ENCODE measurements at places on chromosomes 2 and 18.

- peak; percentile 98 for DNase-seq
Observed at GRCh38 chr2:190319555-190320498, at the start of gene HIBCH. Gene HIBCH, minus strand, starts transcription at chr2:190319826. Its CDS starts 76 bp downstream, at chr2:190319750.

GRCh38 chr2:9693196-9693491 lies 62.3 kb upstream of the YWHAQ start:
- no peak for DNase-seq

- no peak for DNase-seq
Observed at GRCh38 chr2:48328942-48329723, 200.8 kb upstream of the STON1 start.

GRCh38 chr2:223538920-223539440 lies 63.2 kb downstream of the SCG2 start:
- no peak for DNase-seq

DNA sequence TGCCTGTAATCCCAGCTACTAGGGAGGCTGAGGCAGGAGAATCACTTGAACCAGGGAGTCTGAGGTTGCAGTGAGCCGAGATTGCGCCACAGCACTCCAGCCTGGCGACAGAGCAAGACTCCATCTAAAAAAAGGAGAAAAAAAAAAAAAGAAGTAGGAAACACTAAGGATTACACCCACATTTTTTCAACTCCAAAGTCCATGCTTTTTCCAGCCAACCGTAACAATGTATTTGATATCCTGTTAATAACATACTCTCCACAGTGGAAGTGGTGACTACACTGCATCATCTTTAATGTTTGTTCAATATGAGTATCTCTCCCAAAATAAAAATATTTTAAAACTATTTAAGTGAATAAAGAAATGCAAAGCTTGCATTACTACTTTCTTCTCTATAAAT lies 481.6 kb upstream of the ACVR2A start:
- DNase-seq: no peak

DNA sequence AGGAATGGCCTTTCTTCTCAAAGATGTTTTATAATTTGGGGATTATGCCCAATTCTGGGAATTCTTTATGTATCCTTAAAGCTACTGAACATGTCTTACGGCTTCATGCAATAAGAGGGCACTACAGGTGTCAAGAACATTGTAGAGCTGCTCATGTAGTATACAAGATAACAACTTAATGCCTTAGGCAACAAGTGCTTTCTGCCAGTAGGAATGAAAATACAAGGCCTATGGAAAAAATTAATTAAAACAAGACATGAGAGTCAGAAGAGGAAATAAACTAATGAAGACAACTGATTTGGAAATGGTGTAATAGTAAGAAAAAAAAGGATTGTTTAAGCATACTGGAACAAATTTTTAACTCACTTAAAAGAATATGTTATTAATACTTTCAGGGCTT lies 27.3 kb downstream of the GREB1L start:
- no peak for DNase-seq

DNA sequence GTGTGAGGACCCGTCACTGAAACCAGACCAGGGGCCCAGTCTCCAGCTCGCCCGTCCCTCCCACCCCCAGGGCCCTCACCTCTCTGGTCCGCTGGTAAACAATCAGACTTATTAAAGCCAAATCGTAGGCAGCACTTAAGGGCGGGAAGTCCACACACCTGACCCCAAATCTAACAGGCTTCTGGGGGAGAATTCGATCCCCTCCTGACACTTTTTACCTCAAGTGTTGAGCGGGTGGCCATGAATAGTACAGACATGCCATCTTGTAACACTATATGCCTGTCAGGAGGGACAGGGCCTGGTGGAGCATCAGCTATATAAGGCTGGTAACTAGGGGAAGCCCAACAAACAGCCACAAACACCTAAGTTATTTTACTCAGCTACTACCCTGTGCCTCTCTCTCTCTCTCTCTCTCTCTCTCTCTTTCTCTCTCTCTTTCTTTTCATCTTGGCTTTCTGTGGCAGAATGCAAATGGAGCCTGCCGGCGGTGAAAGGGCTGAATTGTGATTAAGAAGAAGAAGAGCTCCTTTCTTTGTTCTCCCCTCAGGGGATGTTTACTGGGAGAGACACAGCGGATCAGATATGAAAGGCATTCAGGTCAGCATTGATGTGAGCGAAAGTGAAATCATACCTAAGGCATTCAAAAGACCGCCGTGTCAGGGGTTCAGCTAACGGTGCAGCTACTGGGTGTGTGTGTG lies 9.5 kb downstream of the ZEB2 start:
- DNase-seq: no peak

DNA sequence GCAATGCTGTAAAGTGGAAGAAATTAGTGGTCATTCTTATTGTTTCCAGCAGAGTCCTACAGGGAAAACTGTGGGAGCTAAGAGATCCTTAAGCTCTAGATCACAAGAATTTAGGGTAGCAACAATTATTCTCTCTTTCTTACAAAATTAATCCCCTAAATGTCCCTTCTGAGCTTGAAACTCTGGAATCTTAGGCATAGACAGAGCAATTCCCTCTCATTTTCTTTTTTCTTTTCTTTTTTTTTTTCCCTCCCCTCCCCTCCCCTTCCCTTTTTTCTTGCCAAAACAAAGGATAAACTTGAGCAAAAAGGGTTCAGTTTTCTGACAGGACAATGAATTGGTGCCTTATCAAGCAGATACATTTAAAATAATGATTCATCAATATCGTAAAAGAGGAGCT lies 441.0 kb downstream of the DSC3 start:
- DNase-seq: no peak

DNA sequence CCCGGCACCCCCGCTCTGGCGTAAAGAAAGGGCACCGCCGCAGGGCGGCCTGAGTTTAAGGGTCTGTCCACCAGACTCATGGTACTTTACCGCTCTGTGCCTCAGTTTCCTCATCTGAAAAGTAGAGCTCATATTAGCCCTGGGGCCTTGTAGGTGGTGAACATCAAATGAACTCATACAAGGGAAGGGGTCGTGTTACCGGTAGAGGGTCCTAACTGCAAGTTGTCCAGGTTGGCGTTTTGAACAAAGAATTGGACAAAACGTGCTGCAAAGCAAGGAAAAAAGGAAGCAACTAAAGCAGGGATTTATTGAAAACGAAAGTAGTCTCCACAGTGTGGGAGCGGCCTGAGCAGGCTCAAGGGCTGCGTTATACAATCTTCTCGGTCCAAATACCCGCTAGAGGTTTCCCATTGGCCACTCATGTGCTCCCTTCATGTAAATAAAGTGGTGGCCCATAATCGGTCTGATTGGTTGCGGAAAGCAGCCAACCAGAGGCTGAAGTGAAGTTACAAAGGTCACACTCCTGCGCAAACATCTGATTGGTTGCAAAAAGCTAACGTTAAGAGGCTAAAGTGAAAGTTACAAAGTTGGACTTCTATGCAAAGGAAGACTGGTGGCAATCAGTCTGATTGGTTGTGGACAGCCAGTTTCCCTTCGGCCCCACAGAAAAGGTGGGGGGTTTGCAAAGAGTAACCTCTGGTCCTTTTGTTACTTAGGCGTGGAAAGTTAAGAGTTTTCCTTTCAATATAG lies 80.7 kb upstream of the LDLRAD4 start:
- DNase-seq: no peak

DNA sequence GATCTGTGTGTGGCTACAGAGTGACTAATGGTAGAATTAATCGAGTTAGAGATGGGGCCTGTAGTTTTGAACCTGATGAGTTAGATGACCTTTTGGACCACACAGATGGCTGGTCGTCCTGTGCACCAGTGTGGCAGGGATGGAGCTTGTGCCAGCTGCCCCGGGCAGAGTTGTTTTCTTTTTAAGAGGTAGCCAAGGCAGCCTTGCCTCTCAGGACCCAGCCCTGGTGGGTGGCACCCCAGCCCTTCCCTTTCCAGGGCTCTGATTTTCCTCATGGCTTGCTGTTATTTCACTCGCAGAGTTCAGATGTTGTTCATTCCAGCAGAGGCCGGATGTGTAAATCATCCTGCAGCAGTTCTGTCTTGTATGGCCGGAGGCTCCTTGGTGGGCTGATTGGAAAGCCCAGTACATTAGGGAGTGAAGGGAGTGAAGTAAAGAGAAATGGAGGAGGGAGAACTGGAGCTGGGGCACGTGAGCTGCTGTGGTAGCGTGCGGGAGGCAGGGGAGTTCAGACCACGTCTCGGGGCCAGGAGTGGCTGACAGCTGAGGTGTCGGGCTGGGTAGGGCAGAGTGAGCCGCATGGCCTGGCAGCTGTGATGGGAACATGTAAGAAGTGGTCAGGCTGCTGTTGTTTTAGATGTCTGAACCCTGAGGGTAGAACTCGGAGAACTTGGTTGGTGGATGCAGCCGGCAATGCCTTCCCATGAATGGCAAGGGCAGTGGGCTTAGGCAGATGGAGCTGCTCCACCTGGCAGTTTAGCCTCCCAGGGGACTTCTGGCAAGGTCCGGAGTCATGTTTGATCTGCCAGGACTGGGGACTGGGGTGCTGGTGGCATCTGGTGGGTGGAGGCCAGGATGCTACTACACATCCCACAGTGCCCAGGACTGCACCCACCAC lies 28.8 kb downstream of the ASAP2 start:
- no peak for DNase-seq

DNA sequence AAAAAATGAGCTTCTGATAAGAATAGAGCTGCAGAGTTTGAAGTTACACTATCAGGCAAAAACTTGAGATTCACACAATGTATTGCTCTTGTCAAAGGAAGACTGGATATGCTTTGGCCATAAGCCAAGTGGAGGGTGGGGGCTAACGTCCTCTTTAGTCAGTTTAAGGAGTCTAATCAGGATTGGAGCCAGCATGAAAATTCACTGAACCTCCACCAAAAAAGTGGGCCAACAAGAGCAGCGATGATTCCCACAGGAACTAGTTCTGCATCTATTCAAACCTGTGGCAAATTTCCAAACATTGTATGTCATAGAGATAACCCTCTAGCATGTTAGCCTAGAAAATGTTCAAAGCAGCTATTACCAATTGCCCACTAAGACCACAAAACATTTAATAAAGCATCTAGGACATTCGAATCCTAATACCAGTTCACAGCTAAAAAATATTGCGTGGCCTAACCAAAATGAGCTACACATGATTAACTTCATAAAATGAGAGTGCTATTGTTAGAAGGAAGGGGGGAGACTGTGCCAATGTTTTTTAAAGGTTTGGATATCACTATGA lies 43.5 kb upstream of the TMEM247 start:
- no peak for DNase-seq

- DNase-seq: no peak
Observed at GRCh38 chr18:60812921-60813320, 440.3 kb upstream of the MC4R start.

- no peak for DNase-seq
Observed at GRCh38 chr2:51000849-51001617, 30.9 kb downstream of the NRXN1 start.

DNA sequence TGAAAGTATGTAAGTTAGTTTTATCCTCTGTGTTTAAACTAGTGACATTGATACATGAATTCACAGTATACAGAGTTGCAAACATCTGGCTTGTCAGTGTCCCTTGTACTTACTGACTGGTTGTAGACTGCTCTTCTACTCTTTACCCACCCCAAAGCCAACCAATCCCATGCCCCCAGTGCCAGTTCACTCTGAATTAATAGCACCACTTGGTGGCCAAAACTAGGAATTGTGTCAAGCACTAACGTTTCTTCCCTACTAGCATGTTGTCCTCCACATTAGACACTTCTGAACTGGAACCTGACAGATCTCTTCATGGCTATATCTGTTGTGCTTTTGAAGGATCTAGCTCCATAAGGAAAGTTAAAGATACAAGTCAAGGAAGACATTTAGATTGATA lies 27.2 kb upstream of the OTX1 start:
- DNase-seq: no peak

DNA sequence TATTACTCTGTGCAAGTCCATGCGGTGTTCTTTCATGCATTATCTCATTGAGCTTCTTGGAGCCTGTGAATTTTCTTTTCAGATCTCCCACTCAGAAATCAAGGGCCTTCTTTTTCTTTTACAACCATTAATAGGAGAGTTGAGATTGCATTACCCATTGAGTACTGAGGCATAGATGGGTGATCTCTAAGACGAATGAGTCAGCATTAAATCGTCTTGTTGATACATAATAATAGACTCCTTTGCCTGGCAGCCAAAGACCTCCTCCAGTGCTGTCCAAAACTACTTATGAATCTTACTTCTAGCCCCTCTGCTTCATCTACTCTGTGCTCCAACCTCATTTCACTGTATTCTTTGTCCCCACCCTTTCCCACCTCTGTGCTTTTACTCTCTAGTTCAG lies 180.5 kb downstream of the AGPS start:
- no peak for DNase-seq

GRCh38 chr2:168136392-168136977 lies 110.9 kb downstream of the STK39 start:
- DNase-seq: no peak

GRCh38 chr2:236748385-236748784 lies 178.8 kb downstream of the ACKR3 start:
- no peak for DNase-seq

- no peak for DNase-seq
Observed at GRCh38 chr2:172823261-172823850, 87.7 kb downstream of the RAPGEF4 start.

- no peak for DNase-seq
Observed at GRCh38 chr2:163594497-163594896, 141.3 kb downstream of the FIGN start.

DNA sequence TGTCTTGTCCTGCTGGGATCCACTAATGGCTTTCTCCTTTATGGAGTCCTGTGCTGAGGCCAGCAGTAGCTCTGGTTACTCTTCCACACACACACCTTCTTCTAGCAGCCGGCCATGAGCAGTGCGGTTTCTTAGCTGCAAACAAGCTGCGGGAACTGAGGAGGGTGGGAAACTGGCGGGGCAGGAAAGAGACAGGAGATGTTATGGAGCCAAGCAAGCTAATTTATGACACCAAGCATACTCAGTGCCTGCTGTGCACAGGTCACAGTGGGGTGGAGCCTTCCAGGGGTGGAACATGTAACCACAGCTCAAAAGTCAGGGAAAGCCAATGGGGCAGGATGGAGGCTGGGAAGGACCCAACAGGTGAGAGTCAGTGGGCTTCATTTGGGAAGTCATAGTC lies 180.8 kb downstream of the FAM210A start:
- no peak for DNase-seq

DNA sequence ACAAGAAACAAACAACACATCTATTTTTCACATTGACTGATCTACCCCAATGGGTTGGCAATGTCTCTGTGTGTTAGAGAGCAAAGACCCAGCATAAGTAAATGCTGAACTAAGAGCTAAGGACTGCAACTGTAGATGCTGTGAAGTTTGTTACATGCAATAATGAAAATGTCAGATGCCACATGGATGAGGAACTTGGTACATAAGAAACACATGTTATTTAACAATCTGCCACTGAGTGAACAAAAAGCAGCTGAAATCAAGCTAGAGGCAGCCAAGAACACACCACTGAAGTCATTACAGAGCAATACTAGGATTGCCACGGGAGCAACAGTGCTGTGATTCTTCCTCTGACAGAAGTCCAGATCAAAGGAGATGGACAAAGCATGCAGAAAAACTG lies 389.4 kb downstream of the CDH2 start:
- no peak for DNase-seq

- no peak for DNase-seq
Observed at GRCh38 chr2:105113616-105114291, 75.9 kb downstream of the MRPS9 start.

- DNase-seq: no peak
Observed at GRCh38 chr18:46820863-46821262, 64.0 kb upstream of the ST8SIA5 start.

Measured in pancreas (tissue), 10 donors.